AG04449 (cell line): ENCODE measurements at places on chromosomes 16 and 17.

GRCh38 chr16:70758786-70759185 is 42.2 kb downstream of the VAC14 start:
- no peak for DNase-seq

- no peak for DNase-seq
These were observed 44.4 kb upstream of the ARL4D start for GRCh38 chr17:43354371-43354770.

GRCh38 chr17:28366605-28367004 is 1.6 kb upstream of the SEBOX start:
- DNase-seq = no peak

- peak; percentile 66 for DNase-seq
These were observed 22.1 kb downstream of the VAC14 start for GRCh38 chr16:70778901-70779309.

GRCh38 chr17:218432-219110 is 37.1 kb upstream of the DOC2B start:
- DNase-seq = no peak

DNA sequence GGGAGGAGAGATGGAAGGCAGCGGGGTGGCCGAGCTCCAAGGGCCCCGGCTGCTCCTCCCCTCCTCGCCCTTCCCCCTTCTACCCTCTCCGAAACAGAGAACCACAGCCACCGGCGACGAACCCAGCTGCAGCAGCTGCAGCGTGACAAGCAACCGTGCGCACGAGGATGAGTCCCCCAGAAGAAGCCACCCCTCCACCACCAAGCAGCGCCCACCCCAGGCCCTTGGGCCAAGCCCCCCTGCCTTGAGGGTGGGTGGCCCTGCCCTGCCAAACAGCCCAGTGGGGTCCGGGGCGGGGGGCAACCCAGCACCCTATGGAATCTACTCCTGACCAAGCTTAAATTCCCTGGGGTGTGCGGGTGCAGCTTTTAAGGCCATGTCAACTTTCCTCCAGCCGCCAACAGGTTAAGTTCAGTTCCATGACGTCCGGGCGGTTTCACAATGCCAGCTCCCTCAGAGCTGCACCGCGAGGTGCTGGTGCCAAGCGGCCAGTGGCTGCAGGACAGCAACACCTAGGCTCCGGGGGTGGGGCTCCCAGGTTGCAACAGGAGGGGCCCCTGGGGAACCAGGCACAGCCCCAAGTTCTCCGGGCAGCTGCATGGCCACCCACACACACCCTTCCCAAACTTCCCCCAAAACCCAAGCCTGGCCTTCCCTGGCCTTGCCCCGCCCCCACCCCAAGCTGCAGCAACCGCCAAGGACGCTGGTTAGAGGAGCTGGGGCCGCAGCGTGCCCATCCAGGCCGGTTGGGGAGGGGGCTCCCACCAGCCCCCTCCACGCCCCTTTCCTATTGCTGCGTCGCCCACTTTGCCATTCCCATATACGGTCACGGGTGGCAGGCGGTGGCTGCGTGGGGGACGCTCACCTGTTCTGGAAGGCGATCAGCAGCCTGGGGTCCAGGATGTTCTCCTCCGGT is 2.0 kb downstream of the CBX4 start:
- DNase-seq = no peak

DNA sequence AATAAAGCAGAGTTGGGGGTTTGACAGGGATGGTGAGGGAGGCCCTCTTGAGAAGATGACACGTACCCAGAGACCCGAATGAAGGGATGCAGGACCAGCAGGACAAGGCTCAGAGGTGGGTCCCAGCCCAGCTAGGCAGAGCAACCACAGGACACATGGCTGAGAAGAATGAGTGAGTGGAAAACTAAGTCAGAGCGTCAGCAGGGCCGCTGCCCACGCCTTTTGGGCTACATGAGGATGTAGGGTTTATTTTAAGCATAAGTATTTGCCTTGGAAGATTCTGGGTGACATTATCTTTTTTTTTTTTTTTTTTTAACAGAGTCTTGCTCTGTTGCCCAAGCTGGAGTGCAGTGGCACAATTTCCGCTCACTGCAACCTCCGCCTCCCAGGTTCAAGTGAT is 176.0 kb downstream of the TMEM132E start:
- no peak for DNase-seq

GRCh38 chr17:57834146-57834741 is 15.6 kb downstream of the MRPS23 start:
- no peak for DNase-seq

- DNase-seq = peak; percentile 65
These were observed 481.9 kb downstream of the SOX9 start for GRCh38 chr17:72602517-72603419.

GRCh38 chr17:43936434-43936833 is 5.8 kb downstream of the PPY start:
- no peak for DNase-seq

- no peak for DNase-seq
These were observed 5.1 kb downstream of the BAHCC1 start for GRCh38 chr17:81400154-81400977.

DNA sequence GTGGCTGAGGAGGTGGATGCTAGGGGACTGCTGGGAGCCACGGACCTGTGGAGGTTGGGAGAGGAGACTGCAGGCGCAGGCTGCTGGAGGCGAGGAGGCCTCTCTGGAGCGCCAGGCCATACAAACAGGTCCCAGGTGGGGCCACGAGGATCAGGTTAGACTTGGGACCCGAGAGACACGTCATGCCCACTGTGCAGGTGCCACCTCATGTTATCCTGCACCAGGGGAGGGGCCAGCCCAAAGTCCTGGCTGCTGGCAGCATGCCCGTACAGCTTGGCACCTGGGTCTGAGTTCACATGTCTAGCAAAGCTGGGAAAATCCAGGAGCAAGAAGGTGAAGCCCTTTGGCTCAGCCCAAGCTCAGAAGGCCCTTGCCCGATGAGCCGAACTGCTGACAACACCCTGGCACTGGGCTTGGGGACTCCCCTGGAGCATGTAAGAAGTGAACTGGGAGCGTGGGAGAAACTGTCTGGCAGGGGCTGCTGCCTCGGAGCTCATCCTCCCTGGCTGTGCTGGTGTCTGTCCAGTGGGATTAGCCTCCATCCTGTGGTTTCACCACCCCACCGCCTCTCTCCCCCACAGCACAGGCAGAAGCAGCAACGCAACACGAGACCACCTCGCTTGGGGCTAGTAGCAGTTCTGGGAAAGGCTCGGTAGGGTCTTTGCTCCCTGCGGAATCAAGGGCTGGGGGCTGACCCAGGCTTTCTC is 5.3 kb downstream of the ARHGDIA start:
- DNase-seq = no peak

- DNase-seq = peak; percentile 59
These were observed 58.4 kb downstream of the TOM1L2 start for GRCh38 chr17:17913695-17914332.

GRCh38 chr16:85724126-85724879 is 26.6 kb downstream of the C16orf74 start:
- no peak for DNase-seq

GRCh38 chr17:2990396-2990795 is 73.0 kb downstream of the OR1D5 start:
- no peak for DNase-seq

DNA sequence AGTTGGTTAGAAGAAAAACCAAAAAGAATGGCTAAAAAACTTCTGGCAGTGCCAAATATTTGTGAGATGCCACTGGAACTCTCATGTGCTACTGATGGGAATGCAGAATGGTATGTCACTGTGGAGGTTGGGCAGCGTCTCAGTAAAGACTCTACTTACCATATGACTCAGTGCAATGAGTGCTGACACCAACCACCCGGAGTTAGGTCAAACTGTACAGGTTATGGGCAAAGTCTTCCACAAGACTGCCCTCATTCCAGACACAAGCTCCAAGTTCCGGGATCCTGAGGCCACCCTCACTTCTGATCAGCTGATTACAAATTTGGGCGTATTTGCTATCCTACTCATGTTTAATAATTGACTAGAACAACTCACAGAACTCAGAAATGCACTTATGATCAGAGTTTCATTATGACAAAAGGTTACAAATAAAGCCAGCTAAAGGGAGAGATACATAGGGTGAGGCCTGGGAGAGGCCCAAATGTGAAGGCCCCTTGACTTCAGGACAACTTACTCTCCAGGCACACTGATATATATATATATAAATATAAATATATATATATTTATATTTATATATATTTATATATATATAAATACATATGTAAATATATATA is 114.9 kb downstream of the TRIM37 start:
- DNase-seq = peak; percentile 70

- DNase-seq = no peak
These were observed 6.6 kb downstream of the PHB1 start for GRCh38 chr17:49407981-49408501.

GRCh38 chr16:372302-372983 is 2.1 kb upstream of the MRPL28 start:
- DNase-seq = no peak

DNA sequence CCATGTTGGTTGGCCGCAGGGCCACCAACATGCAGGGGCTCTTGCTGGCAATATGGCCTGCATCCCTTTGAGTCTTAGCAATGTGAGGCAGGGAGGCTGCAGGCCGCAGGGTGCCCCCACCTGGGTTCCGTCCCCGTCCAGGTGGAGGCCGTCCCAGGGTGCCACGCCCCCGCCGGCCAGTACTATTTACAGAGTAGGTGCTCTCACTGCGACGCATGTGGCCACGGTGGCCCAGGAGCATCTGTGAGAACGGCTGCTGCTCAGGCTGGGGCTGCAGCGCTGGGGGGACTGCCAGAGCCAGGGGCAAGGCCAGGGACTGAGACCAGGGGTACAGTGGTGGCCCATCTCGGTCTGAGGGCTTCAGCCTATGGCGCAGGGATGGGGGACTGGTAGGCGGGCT is 3.6 kb downstream of the MATCAP1 start:
- no peak for DNase-seq

GRCh38 chr17:80220736-80221215 is 549 bp downstream of the SLC26A11 start:
- DNase-seq = no peak
